Bone marrow (tissue), 2 donors: ENCODE measurements at places on chromosomes 1 and 21.

- no peak for DNase-seq
Measured at GRCh38 chr21:36699546-36700294, 805 bp downstream of the SIM2 start.

DNA sequence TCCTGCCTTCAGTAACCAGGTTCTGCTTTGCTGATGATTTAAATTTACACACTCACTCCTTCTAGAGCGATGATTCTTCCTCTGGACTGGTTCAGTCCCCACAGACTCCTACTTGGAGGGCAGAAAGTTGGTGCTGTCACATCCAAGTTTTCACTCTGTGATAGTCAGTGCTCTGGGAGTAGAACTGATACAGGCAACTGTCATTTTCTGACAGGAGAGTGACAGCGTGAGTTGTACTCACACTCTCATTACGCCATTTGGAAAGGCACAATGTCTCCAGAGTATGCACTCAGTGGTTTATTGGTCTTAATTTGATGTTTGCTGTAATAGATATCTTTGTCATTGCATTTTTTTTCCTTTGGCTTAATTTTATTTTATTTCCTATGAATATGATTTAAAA is 96.0 kb downstream of the GRIK1 start:
- DNase-seq, result no peak

DNA sequence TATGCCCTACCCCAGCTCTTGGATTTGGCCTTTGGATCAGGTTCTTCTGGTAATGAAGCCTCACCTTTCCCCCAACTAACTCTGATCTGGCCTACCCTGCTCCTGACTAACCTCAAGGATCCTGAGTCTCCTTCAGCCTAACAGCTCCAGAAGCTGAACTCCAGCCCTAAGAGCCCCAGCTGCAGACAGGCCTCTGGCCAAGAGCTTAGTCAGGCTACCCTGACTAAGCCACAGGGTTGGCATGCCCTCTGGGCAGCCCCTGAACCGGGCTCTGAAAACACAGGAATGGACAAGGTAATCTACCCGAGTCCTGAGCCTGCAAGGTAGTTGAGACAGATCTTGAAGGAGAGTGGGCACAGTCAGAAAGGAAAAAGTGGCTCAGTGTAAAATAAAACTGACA is 29.4 kb downstream of the COA7 start:
- DNase-seq, result no peak

GRCh38 chr1:205488074-205488723 is 16.3 kb upstream of the CDK18 start:
- DNase-seq, result no peak

DNA sequence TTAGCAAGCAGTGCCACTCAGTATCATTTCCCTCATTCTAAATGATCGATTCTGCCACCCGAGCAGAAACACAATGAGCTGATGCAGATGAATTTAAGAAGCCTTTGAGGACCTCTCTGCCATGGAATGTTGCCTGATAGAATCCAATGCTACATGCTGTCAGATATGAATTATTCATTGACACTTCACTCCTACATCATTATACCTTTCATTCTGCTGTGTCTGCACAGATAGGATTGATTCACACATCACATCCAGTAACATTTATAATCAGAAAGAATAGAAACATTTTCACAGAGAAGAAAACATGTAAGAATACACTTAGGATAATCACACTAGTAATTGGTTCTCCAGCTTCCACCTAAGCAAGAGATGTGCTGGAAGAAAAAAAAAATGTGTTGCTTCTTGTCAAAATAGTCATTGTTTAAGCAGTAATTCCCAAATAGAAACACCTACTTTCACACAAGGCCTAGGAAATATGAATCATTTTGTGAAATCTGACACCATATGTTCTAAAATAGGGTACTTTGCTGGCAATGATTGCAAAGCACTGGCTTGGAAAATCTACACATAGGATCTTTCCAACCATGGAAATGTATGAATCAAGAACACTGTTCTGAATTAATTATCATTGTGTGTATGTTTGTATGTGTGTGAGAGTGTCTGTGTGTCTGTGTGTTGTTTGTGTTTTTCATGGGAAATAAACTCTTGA is 110.1 kb downstream of the GRIK1 start:
- DNase-seq, result no peak

GRCh38 chr1:27626031-27626935 is 8.7 kb downstream of the FGR start:
- no peak for DNase-seq

DNA sequence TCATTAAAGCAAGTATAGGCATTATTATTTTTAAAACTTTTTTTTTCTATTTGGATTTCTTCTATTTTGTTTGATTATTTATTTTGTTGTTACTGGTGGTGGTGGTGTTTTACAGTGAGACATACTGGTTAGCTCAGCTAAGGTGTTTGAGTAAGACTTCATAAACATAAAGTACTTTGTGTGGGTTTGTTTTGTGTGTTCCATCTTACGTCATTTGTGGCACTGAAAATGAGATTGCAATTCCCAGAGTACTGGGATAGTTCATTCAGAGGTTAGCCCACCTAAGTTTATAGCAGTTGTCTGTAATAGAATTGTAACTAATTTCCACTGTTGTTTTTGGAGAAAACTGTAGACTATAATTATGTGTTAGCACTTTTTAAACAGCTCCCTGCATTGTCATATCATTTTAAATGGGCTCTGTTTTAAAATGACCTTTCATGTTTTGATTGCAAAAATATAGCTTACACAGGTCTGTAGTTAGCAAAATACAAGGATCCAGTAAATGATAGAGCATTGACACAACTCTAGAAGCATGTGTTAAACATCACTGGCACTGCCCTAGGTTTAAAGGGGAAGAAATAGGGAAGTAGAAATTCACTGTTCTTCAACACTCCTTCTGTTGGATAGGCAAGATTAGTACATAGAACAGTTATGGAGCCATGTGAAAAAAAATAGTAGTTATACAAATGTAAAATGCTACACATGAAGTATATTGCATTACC is 171.7 kb downstream of the NFIA start:
- DNase-seq, result no peak

- DNase-seq, result no peak
Measured at GRCh38 chr1:88237058-88237457, 447.0 kb upstream of the PKN2 start.
